ENCODE measurements at places on chromosomes 2 and 18.

GRCh38 chr18:37403100-37403781 lies 162.4 kb downstream of the CELF4 start:
- no peak for DNase-seq

DNA sequence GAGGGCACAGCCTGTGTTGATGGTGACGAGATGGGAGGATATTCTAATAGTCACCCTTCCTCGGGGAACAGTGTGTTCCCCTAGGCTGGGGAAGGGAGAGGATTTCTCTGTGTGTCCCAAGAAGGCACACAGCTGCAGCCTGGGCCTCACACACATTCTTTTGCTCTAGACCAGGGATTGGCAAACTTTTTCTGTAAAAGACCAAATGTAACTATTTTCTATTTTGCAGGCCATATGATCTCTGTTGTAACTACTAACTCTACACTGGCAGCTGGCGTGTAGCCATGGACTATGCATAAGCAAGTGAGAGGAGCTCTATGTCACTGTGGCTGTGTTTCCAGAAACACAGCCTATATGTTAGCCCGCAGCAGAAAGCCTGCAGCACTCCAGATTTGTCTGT lies 65.8 kb downstream of the ARHGAP28 start:
- no peak for DNase-seq

DNA sequence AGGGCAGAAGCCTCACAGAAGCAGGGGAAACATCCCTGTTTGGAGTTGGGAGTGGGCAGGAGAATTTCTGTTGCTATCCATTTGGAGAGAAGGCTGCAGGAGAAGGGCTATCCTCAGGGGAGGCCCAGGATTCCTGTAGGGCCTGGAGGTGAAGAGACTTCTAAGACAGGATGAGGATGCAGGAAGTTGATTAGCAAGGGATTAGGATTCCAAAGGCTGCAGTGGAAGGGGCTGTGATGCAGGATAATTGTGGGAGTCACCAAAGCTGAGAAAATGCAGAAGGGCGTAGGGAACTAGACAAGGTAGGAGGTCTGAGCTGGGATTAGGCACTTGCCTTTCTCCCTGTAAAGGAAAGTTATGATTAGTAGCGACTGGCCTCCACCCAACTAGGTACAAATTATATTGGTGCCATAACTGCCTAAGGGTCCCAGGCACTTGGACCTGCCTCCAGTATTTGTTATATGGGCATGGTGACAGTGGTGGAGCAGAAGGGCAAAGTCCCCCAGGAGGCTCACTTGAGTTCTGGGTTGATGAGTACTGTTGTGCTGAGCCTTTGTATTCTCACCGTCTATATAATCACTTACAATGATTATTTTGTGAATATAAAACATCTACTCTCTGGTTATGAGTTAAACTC lies 96.4 kb upstream of the MSTN start:
- no peak for DNase-seq

GRCh38 chr2:167582619-167583018 lies 664.8 kb downstream of the STK39 start:
- no peak for DNase-seq

GRCh38 chr2:241777170-241777685 lies 606 bp downstream of the GAL3ST2 start:
- no peak for DNase-seq

- no peak for DNase-seq
Measured at GRCh38 chr18:10401521-10401920, 52.9 kb upstream of the APCDD1 start.

DNA sequence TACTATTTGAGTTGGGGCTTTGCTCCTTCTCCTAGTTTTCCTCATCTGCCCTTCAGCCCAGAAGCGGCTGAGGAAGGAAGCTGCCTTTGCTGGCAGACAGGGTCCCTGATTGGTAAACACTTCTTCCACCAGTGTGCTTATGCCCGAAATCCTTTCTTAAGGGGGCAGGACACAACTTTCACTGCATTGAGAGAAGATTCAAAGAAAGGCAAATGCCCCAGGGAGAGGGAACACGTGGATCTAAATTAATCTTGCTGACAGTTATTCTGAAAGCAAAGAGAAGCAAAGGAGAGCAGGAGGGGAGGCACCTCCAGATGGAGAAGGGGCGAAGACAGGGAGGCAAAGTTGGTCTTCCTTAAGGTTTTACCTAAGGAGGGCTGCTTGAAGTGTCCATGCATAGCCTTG lies 92.1 kb upstream of the EFEMP1 start:
- DNase-seq = no peak

- no peak for DNase-seq
Measured at GRCh38 chr18:45880876-45881558, 55.5 kb downstream of the SIGLEC15 start.

DNA sequence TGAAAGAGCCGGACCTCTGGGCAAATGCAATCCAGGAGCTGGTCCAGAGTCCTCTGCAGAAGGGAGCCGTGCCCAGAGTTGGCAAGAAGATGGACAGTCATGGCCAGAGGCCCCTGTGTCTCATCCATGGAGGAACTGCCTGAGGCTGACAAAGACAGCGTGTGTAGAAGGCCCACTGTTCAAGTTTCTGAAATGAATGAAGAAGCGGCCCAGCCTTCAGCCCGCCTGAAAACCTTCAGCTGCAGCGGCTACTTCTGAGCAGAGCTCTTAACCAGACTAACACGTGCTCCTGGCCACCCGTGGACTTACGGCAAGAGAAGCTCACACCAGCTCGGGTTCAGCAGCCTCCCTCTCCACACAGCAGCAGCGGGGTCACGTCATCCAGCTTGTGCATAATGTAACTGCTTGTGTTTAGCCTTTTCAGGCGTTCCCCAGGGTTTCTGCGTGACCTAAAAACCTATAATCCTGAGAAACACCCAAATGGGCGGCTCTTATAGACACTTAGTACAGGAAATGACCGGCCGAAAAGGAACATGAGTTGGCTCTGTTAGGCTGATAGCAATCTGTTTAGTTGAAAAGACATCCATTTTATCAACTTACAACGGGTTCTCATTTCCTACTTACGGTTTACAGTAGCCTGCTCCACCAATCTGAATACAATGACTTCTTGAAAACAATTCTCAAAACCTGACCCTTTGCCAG lies at the start of gene FAM124B:
Gene FAM124B, minus strand, starts transcription at position 467 of the 702 bp plus-strand sequence. Its CDS starts 339 bp downstream, at position 128.
- no peak for DNase-seq

- DNase-seq = no peak
Measured at GRCh38 chr18:54284981-54285785, 15.9 kb downstream of the POLI start.

- no peak for DNase-seq
Measured at GRCh38 chr2:113081488-113082210, 13.9 kb downstream of the IL1F10 start.

GRCh38 chr2:9673914-9674481 lies 43.2 kb upstream of the YWHAQ start:
- DNase-seq = no peak

DNA sequence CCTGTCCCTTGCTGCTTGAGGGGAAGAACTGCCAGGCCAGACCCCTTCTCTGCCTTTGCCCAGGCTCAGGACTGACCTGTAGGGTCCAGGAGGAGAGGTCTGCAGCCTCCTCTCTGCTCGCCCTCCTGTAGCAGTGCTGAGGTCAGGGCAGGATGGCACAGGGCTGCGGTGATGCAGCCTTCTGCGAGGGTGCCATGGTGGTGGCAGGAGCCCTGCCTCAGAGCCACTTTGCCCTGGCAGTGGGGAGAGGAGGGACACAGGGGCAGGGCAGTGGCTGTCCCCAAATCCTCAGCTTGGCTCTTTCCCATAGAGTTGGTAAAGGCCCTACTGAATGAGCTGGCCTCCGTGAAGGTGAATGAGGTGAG lies 884 bp downstream of the PROM2 start:
- no peak for DNase-seq

DNA sequence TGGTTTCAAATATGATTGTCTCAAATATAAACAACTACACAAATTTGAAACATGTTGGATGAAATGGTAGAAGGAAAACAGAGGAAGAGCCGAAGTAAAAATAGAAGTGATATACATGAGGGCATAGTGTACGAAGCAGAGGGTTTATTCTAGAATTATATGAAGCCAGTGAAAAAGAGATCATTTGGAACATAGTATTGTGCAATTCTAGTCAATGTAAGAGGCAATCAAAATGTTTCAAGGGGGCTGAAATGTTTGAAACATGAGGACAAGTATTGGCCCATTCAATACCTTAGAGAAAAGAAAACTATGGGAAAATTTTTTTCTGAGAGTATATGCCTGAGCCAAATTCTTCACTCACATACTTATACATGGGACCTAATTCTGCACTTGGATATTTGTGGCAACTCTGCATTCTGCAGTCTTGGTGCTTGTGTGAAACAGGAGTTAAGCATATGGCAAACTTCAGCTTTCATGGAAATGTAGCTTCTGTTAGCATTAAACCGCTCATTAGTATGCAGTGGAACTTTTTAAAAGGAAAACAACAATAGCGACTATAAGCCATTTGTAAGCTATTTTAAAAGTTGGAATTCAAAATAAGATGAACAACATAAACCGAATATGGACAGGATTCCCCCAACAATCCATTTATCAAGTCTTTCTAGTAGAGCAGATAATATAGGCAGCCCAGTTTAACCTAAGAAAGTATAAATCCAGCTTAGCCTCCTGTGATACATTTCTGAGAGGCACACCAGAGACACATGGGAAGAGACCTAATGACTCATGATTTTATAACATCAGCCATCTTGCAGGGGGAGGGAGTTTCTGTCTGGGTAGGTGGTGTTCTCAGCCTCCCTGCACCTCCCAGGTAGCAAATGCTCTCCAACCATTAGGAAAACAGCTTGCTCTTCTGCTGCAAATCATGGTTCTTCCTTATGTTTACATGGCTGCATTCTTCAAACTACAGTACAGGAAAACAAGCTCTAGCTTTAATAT lies 197.8 kb downstream of the PAX3 start:
- no peak for DNase-seq

GRCh38 chr2:111219285-111219684 lies 98.6 kb downstream of the BCL2L11 start:
- DNase-seq = no peak

DNA sequence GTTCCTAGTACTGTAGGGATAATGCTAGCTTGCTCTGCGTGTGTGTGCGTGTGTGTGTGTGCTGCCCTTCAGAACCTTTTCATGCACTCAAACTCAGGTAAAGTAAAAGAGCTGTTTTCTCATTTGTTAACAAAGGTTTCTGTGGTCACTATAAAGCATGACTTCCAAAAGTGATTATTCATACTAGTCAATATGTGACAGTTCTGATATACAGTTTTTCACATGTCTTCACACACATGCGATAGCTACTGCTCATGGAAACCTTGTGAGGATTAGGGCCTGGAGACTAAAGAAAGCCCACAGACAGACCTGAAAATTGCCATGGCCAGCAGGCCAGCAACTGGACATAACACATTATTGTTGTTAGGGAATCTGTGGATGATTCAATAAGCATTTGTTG lies 56.9 kb upstream of the NEMP2 start:
- DNase-seq = no peak

DNA sequence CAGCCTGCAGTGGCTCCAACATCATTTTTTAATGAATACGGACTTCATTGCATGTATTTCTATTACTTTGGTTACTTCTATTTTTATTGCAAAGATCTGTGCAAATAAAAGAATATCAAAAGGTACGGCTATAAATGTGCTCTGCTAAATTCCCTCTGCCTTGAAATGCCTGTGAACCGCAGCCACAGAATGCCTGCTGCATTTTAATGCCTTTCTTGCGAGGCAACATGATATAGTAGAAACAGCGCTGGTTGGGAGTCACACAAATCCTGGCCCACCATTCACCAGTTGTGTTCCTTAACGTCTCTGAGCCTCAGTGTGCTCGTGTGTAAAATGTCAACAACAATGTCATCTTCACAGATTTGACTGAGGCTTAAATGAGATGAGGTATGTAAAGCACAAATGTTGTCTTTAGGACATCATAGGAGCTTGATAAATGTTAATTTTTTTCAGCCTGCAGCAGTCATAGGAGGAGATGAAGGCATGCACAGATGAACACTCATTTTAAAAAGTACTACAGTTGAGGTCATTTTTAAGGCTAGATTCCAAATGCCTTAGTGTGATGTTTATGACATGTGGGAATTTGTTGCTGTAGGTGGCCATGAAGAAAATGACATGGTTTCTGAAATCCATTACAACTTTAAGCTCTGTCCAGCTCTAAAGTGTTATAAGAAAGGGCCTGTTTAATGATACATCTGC lies 187.6 kb upstream of the NRP2 start:
- no peak for DNase-seq

DNA sequence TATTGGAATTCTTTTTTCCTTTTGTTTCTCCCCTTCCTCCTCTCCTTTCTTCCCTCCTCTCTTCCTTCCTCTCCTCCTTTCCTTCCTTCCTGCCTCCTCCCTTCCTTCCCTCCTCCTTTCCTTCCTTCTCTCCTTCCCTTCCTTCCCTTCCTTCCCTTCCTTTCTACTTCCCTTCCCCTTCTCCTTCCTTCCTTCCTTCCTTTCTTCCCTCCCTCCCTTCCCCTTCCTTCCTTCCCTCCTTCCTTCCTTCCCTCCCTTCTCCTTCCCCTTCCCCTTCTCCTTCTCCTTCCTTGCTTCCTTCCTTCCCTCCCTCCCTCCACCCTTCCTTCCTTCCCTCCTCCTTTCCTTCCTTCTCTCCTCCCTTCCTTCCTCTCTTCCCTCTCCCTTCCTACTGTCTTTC lies 431.0 kb upstream of the MEIS1 start:
- no peak for DNase-seq

GRCh38 chr2:218962859-218963492 lies 3.5 kb downstream of the CDK5R2 start:
- peak; percentile 62 for DNase-seq

DNA sequence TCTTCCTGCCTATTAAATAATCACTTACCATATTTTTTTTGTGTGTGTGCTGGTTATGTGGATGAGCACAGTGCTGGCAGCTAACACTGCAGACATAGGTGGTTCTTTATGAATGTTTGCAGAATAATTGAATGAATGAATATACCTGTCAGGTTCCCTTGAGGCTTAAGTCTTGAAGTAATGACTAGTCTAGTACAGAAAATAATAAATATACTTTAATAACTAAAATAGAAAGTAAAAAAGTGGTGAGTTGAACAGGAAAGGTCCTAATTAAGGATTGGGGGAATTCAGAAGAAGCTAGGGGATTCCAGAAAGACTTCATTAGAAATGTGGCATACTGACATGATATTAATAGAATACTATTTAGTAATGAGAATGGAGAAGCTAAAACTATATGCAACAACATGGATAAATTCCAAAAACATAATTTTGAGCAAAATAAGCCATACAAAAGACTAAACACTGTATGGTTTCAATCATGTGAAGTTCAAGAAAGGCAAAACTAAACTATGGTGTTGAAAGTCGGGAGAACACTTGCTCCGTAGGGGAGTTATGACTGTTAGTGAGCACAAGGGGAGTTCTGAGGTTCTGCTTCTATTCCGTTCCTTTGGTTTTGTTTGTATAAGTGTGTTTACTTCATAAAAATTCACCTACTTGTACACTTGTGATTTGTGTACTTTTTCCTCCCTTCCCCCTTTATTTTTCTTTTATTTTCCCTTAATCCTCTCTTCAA lies 464.6 kb downstream of the MTX2 start:
- DNase-seq = no peak

All from activated naive CD4-positive, alpha-beta T cell (primary cell).